ENCODE measurements at places on chromosomes 7 and 10.

- no peak for DNase-seq
Observed at GRCh38 chr7:126988022-126988421, 264.7 kb downstream of the GRM8 start.

- no peak for DNase-seq
Observed at GRCh38 chr10:23322082-23322481, 22.5 kb downstream of the C10orf67 start.

- no peak for DNase-seq
Observed at GRCh38 chr10:1754506-1755153, 17.3 kb upstream of the ADARB2 start.

GRCh38 chr7:79822620-79823240 lies 311.9 kb upstream of the GNAI1 start:
- no peak for DNase-seq

DNA sequence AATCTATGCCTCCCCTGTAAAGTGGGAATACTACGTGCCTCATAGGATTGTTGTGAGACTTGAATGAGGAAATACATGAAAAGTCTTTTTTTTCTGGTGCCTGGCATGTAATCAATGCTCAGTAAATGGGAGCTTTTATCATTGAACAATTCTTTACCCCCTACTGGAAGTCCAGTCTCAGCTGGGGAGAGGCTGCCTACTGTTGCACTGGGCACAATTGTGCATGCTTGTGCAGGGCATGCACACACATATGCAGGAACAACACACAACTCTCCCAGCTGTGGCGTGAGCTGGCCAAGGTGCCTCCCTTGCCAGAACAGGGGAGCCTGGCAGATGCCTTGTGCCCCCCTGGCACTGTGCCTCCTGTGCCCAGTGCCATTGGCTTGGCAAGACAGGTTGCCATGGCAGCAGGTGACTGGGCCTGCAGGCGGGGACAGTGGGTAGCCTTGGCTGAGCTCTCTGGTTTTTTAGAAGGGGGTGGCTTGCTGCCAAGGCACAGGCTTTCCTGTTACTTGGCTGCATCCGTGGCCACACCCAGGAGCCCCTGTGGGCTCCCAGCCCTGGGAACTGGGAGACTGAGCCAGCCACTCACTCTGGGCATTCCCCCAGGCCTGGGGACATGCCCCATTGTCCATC lies 16.1 kb upstream of the PALD1 start:
- DNase-seq, result no peak

DNA sequence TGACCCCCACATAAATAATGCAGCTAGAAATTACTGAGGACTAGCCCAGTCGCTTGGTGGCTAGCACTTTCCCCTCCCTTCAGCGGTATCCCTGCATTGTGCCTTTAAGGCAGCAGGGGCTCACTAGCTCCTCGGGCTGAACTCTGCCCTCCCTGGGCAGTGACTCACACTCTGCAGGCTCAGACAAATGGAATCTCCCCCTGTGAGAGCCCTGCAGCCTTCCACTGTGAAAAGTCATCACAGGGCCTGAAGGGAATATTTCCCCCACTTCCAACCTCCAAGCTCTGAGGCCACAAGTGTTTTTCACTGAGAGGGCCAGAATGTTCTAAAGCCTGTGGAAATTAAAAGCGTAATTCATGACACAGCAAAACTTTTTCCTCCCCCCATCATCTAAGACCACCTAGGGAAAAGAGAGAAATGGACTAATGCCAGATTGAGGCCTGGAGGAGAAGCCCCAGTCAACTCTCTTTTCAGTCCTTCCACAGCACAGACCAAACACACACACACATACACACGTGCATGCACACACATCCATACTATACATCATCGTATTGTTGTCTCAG lies 93.6 kb upstream of the COL1A2 start:
- DNase-seq, result no peak

DNA sequence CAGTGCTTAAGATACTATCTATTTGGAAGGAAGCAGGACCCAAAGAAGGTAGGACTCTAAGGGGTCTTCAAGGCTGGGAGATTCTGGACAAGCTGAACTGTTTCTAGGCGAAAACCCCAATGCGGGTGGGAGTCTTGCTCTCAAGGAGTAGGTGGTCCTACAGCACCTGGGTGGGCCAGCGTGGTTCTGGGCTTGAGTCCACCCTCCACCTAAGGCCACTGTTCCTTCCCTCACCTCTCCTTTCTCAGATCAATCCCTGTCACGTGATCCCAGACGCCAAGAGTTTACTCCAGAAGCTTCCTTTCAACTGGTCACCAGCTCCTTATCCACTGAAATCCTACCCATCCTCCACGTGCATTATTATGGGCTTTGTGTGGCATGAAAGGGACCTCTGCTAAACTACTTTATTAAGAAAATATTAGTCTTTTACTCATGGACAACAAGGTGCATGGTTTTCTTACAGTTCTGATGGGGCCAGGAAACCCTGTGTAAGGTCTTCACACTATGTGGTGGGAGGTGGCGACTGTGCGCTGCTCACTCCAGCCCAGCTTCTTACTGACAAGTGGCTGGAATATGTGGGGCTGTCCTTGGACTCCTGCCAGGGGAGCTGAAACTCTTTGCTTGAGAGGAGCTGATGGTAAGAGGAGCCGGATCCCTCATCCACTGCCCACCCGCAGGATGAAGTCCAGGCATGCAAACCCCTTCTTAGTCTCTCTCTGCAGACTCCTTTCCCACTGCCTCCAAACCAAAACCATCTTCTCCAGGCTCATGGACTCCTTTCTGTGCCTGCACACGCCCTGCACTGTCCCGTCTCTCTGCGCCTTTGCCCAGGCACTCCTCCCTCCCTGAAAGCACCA lies 1.6 kb downstream of the ZNF746 start:
- DNase-seq, result no peak

DNA sequence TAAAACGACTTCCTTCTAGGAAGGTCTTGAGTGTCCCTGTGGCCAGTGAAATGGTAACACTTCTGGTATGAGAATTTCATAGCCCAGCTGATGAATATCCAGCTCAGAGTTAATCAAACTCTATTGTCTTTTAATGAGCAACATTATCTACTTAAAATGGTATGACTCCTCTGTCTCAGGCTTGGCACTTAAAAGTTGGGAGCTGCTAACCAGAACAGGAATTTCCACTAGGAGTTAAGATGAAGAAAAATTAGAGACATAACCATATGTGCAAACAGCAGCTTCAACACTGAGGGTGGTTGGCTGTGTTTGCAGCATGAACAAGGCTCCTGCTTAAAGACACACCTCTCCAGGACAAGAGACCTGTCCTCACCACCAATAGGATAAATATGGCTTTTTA lies 46.8 kb downstream of the CH25H start:
- DNase-seq, result no peak

GRCh38 chr7:76997381-76998284 lies 34.5 kb downstream of the SPDYE17 start:
- DNase-seq, result no peak

GRCh38 chr10:836782-837181 lies 94.7 kb downstream of the LARP4B start:
- no peak for DNase-seq

- DNase-seq, result no peak
Observed at GRCh38 chr7:142800088-142800487, 29.3 kb downstream of the PRSS2 start.
